ENCODE measurements at places on chromosomes 7 and 10. TPM values are rescaled to one million over a fixed set of nuclear protein-coding genes. Genes with fewer than 3 reads are reported as not detected.

DNA sequence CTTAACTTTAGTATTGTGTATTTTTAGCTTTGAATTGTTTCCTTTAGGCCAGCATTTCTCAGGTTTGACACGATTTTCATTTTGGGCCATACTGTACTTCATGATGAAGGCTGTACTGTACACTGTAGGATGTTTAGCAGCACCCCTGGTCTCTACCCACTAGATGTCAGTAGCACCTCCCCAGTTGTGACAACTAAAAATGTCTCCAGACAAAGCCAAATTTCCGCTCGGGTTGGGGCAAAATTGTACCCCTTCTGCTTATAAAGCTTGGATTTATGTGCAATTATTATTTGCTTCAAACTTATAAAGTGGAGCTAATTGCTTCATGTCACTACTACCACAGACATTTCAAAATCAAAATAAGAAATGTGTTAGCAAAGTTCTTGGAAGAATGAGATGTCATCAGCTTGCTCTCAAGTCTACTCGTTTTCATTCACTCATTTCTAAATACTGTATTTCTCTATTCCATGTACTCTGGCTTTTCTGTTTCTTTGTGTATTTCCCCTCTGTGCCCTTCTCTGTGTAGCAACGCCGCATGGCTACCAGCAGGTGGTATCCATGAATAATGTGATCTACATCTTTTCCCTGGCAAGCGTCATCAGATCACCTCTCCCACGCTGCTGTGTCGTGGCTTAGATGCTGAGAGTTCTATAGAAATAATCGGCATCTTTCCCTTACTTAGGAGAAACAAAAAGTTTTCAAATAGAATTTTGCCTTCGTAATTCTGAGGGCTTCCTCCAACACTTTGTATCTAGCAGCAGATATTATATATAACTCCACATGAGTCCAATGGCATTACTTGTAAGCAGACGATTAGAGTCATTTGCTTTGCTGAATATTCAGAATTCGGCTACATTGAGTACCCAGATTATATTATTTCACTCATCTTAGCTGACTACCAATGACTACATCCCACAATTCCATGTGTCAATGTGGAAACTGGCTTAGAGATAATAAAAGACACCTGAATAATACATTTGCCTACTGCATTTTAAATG, 47.8 kb upstream of the CALCR start:
- DNase-seq: peak; percentile 65

DNA sequence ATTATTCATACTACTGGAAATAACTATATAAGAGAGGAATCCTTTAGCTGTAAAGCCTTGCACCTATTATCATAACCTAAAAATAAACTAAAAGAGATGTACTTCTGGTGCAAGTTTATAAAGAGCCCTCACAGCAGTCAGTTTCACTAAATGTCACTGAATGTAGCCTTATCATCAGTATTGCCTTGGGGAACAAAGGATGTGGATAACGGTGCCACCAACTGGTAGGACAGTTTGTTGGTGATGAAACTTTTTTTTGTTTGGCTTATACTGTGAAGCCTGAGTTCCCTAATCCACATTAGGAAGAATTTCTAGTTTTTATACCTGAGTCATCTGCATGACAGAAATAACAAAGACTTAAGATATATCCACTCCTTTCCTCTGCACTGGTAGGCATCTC, 117.9 kb upstream of the COL1A2 start:
- no peak for DNase-seq

- no peak for DNase-seq
Measured at GRCh38 chr10:99449023-99449422, 18.6 kb upstream of the GOT1 start.

DNA sequence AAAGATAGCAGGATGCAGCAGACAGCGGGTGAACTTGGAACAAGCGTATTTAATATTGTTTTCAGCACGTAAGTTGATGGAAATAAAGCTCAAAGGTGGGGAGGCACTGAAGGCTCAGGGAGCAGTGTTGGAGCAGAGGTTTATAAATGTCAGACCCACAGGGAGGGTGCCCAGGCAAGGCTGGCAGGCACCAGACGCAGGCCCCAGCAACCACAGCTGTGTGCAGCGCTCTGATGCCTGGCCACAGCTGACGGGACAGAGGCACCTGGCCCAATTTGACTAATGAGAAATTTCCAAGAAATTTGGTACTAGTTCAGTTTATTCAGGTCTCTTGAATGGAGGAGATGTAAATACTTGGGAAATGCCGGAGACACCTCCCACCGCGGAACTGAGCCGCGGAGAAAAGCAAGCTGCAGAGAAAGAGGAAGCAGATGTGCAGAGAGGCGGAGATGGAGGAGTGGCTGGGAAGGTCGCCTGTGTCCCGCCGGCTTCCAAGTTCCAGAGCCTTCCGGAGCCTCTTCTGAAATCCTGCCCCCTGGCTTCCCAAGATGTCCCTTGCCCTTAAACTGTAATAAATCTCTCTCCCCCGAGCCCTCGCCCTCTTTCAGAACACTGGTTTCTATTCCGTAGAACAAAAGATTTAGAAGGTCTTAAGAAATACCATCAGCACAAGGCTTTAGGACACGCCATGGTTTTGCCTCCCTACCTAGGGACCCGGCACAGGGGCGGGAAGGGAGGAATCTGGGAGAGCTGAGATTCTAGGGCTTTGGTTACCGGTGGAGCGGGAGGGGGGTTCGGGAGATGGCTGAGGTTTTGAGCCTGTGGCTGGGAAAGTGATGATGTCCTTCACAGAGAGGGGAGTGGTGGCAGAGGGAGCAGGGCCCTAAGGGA, 38.4 kb upstream of the PLXNA4 start:
- peak; percentile 71 for DNase-seq

DNA sequence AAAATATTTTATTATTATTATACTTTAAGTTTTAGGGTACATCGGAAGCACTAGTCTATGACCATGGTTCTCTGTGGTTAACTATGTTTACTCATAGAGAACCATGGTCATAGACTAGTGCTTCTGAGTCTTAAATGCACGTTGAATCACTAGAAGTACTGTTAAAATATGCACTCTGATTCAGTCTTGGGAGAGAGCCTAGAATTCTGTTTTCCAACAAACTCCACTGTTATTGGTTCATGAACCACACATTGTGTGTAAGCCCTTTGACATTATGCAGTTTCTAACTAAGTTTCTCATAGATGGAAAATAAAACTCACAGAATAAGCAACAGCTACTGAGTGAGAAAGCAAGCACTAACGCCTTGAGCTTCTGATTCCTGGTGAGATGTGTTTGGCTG, 1120.6 kb downstream of the SORCS1 start:
- no peak for DNase-seq

- no peak for DNase-seq
Measured at GRCh38 chr10:67225226-67225625, 299.4 kb downstream of the LRRTM3 start.

DNA sequence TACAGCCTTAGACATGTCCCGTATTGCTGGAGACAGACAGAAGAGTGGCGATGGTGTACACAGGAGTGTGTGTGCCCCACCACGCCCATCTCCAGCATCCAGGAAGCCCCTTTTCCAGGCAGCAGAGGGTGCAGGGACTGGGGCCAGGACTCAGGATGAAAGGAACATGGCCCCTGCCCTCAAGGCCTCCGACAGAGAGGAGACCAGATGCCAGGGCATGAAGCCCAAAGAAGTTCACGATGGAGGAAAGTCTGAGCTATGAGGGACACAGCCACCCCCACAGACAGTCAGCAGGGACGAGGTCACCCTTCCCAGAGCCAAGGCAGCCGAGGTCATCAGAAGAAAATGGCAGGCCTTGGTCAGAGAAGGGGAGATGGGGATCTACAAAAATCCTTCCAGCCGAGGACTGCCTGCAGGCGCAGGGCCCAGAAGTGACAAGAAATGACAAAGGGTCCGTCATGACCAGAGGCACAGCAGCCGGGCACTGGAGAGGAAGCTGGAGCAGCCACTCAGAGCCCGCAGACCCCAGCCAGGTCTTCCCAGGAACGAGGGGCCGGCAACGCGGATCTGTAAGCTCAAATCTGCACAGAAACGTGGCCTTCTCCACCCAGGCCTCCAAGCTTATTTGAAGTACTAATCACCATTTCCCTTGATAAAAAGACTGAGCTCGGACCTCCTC, 78.7 kb upstream of the PPP2R2D start:
- DNase-seq: no peak

DNA sequence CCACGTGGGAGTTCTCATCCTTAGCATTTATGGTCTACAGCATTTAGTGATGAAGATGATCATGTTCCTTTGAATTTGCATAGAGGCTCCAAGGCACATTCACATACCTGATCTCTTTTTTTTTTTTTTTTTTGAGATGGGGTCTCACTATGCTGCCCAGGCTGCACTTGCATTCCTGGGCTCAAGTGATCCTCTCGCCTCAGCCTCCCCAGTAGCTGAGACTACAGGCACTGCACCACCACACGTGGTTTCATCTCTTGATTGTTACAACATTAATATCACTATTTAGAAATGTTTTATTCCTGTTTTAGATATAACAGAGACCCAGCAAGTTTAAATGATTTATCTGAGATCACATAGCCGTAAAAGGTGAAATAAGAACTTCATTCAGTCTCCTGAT, 13.8 kb downstream of the CDHR3 start:
- DNase-seq: no peak

GRCh38 chr7:16094651-16095050, 326.7 kb downstream of the CRPPA start:
- no peak for DNase-seq

- no peak for DNase-seq
Measured at GRCh38 chr10:71900441-71901180, 49.6 kb upstream of the PSAP start.

- DNase-seq: peak; percentile 81
Measured at GRCh38 chr7:101717628-101718357, 88.7 kb upstream of the MYL10 start.

GRCh38 chr10:73819513-73820093, 8.2 kb upstream of the NDST2 start:
- no peak for DNase-seq

The BRI3 gene
- total RNA-seq: 192 TPM

DNA sequence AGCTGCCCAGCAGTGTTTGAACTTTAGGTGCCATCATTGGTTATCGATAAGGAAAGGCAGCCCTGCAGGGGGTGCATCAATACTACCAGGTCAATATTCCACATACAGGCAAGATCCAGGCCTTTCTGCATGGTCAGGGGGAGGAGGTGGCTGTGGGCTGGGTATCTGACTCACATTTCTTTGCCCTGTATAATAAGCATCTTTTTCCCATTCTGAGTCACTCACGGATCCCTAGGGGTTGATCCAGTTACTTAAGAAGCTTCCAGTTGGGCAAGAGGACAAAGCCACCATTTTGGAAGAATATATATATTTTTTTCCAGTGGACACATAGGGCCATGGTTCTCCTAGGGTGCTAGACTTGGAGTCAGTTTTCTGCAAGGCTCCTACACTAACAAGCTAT, 114.2 kb upstream of the HABP2 start:
- no peak for DNase-seq

The CYP26A1 gene
- not detected for total RNA-seq

The OR2A7 gene
- 4.7 TPM for total RNA-seq

The COL13A1 gene
- 13.6 TPM for total RNA-seq

- no peak for DNase-seq
Measured at GRCh38 chr10:5891009-5891408, 966 bp downstream of the FBH1 start.

The OGDH gene
- 84.7 TPM for total RNA-seq

DNA sequence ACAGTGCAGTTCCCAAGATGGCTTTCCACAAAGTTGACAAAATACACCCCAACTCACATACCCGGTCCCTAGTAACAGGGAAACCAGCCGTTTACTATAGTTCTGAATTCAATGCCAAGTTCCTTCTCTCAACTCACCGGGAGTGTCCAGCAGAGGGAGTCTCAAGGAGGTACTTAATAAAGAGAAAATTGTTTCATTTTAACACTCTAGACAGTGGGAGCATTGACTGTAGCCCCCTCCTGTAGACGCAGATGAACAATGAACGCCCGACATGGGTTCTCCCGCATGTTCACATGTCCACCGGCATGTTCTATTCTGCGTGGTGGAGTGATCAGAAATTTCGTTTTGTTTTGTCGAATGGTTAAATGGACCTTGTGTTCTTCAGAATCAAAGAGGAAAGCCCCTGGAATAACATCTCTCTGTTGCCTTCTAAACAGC, 1.9 kb downstream of the HIPK2 start:
- peak; percentile 76 for DNase-seq

- DNase-seq: no peak
Measured at GRCh38 chr7:32506266-32507054, 11.2 kb downstream of the AVL9 start.

The ZNF479 gene
- not detected for total RNA-seq

- DNase-seq: no peak
Measured at GRCh38 chr10:44245601-44245938, 139.3 kb downstream of the CXCL12 start.

DNA sequence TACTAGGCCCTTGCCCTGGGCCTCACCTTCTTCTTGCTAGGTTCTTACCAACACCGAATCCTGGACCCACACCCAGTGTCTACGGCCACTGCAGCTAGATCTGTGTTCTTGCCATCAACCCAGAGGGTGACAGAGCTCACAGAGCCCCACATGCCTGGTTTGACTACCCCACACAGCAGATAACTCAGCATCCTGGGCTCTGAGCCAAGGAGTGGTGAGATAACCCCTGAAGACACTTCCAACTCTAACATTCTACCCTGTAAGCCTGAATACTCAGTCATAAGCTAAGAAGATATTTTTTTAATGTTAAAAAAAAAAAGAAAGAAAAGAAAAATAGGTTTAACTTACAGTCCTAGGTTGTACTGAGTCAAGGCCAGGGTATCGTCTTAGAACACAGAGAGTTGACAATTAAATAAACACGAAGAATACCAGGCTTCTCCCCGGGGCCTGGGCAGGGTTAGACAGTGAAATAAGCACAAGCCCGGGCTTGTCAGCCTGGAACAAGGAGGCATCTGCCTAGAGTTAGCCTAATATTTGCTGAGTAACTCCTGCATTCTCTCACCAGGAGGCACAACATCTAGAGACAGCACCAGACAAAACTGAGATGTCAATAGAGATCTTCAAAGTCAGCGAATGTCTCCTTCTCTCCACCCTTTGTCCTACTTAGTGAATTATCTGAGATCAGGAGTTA, 556.5 kb upstream of the LRRN3 start:
- DNase-seq: no peak

- no peak for DNase-seq
Measured at GRCh38 chr10:79507440-79508167, 4.7 kb upstream of the EIF5AL1 start.

The WEE2 gene
- 0.12 TPM for total RNA-seq

The BMPR1A gene
- 104 TPM for total RNA-seq

The SPDYE5 gene
- total RNA-seq: not detected

Data from aorta (tissue), 5 donors.